ENCODE measurements at places on chromosomes 16 and 17.

- DNase-seq = no peak
These were observed 7.2 kb downstream of the GRB2 start for GRCh38 chr17:75398279-75398678.

- DNase-seq = no peak
These were observed 30.1 kb upstream of the MED9 start for GRCh38 chr17:17446666-17447155.

DNA sequence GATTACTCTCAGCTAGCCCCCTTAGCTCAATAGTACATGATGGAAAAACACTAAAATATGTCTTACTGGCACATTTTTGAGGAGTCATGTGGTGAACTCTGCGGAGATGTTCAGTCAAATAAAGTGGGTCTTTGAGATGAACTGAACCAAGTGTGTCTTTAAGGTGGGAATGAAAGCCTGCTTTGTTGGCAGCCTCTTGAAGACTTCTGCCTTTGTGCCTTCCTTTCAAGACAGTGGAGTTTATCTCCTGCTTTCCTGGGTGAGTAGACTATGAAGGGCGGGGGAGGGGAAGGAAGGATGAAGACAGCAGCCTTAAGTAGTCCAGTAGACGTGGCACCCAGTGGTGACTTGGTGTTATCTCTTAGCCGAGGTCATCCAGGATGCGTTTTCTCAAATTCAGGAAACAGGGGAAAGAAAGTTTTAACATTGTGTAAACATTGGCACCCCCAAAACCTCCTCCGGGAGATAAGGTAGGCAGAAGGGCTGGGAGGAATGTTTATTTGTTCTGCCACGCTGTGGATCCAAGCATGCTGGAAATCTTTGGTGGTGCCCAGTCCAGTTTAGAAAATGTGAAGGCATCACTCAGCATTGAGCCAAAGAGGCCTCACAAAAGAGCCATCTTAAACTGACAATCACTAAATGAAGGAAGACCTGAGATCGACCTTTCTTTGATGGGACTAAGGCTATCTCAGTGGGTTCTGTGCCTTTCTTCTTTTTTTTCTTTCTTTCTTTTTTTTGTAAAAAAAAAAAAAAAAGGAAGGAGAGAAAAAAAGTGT lies 220.6 kb downstream of the FTO start:
- no peak for DNase-seq

DNA sequence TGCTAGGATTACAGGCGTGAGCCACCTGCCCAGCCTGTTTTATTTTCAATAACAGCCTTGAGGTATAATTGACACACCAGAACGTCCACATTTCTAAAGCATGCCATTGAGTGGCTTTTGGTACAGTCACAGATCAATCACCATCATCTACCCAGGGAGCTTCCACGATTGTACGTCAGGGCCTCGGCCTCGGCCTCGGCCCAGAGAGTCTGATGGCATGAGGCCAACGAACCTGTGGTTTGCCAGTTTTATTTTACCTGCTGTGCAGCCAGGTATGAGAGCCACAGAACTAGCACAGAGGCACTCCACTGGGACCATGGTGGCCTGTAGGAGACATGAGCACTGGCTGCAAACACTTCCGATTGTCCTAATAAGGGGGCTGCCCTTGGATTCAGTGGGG lies 8.3 kb downstream of the UBALD1 start:
- no peak for DNase-seq

DNA sequence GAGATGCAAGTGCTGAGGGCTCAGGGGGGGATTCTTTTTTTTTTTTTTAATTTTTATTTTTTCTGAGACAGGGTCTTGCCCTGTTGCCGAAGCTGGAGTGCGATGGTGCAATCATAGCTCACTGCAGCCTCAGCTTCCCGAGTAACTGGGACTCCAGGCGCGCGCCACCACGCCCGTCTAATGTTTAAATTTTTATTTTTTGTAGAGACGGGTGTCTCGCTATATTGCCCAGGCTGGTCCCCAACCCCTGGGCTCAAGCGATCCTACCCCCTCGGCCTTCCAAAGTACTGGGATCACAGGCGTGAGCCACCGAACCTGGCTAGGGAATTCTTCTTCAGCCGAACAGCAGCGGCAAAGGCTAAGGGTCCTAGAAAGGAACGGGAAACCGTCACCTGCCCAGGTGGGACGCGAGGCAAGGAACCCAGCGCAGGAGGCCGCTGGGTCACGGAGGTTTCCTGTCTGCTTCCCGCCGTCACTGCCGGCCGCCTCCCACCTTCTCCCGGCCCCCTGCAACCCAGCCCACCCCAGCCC lies 13.3 kb upstream of the OR1F1 start:
- no peak for DNase-seq

DNA sequence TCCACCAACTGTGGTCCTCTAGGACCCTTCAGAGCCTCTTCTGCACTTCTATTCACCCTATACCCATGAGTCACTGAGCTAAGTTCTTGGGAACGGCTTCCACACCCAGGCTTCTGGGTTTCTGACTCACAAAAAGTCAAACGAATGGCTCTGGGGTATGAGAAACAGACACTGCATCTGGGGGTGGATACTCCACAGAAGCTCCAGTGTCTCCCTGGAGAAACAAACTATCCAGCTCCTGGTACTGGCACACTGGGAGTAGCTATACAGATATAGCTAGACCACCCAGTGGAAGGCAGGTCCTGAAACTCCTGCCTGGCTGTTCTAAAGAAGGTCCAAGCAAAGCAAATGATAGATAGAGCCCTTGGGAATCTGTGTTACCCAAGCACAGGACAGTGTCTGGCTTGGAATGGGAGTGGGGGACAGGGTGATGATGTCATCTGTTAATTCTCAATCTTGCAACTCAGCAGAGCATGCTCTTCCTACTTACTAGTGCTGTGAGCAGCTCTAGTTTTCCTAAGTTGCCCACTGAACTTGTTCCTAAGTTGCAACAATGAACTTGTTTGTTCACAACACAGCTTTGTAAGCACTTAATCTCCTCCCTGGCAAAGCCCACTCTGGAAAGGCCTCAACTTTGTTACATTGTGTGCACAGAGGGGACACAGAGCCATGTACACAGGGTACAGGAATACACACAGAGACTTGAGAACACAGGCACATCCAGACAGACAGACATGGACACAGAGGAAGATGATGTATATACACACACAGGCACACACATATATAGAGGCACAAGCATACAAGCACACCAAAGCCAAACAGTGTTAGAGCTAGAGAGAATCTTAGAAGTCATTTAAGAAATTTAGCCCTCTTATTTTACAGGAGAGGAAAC lies 6.7 kb downstream of the MMP28 start:
- DNase-seq = no peak

GRCh38 chr17:6815775-6816174 lies 15.8 kb downstream of the TEKT1 start:
- DNase-seq = no peak

DNA sequence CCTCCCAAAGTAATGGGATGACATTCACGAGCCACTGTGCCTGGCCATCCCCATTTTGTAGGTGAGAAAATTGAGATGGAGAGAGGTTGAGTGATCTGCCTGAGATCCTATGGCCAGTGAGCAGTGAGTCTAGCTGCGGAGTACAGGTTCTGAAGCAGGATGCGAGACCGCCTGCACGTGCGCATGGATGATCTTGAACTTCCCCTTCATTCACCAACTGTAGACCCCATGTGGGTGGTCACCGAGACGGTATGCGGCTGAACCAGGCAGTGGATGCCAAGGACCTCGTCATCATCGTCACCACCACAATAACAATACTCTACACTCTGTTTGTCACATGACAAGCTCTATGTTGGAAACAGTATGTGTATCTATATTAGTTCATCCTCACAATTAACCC lies 6.2 kb upstream of the SPNS3 start:
- no peak for DNase-seq

GRCh38 chr16:12148120-12148519 lies 171.6 kb downstream of the SNX29 start:
- DNase-seq = no peak

DNA sequence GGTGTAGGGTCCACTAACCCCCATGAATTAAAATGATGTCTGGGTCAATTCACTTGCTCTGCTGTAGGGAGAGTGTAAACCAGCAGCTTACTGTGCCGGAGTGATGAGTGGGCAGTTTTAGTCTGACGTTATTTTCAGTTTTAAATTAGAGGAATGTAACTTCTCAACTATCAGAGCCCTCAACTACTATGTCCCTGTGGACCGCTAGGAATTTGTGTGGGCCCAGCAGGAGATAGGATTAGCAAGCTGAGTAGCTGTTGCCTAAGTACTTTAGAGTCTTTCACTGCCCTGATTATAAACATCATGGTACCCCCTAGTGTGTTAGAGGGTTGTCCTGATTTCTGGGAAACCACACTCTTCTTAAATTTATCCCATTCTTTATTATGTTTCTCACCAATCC lies 11.4 kb downstream of the MARVELD3 start:
- no peak for DNase-seq

DNA sequence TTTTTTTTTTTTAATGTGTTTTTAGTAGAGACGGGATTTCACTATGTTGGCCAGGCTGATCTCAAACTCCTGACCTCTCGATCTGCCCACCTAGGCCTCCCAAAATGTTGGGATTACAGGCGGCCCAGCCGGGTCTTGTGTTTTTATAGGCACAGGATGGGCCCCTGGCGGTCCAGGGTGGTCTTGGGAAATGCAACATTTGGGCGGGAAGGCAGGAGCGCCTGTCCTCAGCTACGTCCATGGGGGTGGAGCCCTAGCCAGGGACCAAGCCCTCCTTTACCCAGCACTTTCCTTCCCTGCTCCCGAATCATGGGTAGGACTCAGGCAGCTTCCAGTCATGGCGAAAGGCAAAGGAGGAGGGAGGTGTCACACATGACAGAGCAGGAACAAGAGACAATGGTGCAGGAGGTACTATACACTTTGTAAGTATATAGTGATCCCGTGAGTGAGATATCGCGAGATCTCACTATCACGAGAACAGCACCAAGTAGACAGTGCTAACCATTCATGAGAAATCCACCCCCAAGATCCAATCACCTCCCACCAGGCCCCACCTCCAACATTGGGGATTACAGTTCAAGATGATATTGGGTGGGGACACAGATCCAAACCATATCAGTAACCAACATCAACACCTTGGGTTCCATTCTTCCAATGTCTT lies 226.7 kb upstream of the WSCD1 start:
- no peak for DNase-seq
